ENCODE measurements at places on chromosomes 3 and 15.

- DNase-seq, result no peak
These were observed 5.5 kb upstream of the NR2E3 start for GRCh38 chr15:71804695-71805470.

GRCh38 chr3:140916603-140917002, 25.0 kb upstream of the SLC25A36 start:
- DNase-seq, result no peak

DNA sequence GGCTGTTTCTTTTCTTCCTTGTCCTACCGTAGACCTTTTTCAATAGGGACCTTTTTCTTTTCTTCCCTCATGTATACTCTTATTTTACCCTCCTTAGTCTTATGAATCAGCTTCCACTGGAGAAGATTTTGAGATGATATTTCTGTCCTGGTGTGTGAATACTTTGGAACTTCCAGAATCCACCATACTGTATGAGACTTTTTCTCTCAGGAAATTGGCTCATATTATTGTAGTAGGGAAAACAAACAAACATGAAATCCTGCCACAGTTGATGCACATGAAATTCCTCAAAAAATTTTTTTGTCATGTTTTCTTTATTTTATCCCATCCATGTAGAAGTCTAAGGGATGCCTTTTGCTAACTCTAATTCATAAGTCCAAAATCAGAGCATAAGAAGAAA, 289.3 kb upstream of the PLSCR5 start:
- DNase-seq, result no peak

GRCh38 chr3:195580744-195581443, 2.8 kb downstream of the APOD start:
- no peak for DNase-seq

- DNase-seq, result peak; percentile 58
These were observed 21.3 kb upstream of the GATM start for GRCh38 chr15:45399381-45400212.

DNA sequence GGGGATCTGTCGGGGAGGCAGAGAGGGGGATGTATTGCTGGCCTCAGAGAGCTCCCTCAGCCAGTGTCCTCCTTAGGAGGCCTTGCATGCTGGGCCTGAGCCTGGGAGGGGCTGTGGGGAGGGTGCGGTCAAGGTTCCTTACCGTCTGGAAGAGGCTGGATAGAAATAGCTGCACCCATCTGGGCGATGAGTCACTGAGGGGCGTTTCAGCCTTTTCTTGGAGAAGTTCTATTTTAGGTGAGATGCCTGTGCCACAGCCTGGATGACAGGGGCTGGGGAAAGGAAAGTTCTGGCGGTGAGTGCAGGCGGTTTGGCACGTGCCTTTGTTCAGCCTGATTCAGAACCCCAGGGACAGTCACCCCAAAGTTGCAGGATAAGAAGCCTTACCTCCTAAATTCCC, 35.7 kb upstream of the APEH start:
- no peak for DNase-seq

- no peak for DNase-seq
These were observed 42.4 kb downstream of the AMOTL2 start for GRCh38 chr3:134331811-134332199.

DNA sequence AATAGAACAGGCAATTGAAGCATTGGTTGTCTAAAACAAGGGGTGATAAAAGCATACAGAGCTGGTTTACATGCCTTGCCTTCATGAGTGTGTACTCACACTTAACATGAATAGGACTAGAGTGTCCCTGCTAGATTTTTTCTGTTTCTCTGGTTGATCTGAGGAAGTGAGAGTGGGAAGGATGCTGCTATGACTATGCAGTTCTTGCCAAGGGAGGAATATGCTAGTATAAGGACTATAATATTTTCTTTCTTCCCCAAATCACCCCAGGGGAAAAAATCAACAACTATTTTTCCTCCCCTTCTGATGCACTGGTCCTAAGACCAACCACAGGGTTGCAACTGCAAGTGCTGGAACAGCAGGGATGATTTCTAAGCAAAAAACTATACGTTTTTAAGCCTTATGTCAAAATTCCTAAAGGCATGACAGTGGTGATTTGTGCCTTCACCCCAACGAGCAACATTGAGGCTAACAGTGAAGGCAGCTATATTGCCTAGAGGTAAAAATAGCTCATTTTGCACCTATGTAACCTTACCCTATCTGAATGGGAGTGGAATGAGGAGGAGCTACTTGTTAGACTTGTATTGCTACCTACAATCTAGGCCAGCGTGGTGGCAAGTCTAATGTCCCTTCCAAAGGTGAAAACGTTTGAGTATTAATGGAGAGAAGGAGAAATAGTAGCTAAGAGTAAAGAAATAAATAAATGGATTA, 33.5 kb upstream of the USP8 start:
- DNase-seq, result no peak

DNA sequence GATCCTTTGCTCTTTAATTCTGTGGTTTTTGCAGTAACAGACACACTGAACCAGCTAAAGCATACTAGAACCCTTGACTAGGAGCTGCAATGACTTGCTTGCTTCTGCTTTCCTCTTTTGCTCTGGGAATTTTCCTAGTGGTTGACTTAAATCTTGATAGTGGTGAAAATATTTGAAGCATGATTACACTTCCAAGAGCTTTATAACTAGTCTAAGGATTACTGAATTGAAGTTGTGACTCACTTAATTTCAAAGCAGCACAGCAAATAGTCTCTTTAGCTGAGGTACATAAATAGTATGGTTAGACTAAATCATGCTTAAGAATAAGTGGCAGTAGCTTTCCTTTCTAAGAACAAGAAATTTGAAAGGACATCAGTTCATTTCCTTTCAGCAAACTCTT, 513.5 kb upstream of the GBE1 start:
- no peak for DNase-seq

DNA sequence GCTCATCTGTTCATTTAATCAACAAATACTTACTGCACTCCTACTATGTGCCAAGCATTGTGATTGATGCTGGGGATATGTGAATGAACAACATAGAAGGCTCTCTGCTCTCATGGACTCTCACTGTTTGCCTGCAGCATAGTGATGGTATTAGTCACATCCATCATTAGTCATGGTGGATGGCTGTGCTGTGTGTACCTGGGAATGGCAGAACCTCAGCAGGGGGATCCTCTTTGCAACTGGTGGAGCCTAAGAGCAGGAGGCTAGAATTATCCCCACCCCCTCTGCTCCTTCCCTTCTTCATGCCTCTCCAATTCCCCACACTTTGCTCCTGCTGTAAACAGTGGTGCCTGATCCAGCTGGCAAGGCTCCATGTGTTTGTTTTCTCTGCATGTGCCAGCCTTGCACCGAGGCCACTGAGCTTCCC, 20.5 kb downstream of the BOC start:
- DNase-seq, result no peak

DNA sequence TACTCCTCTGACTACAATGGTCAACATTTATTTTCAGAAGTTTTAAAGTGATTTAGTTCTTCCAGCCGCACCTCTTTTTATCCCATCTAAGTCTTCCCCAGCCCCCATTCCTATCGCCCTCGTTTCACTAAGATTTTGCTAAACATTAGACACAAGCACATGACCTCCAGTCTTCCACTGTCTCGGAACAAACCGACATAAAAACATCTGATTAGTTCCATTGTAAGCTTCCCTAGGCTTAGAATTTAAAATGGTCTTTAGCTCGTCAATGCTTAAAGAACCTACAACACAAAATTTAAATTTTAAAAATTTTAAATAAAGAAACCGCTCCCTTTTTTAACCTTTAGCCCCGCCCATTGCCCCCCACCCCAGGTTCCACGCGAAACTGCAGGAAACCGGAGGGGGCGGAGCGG, 284 bp upstream of the TSC22D2 start:
- DNase-seq, result no peak

GRCh38 chr3:190677001-190677400, 163.1 kb downstream of the IL1RAP start:
- DNase-seq, result no peak

DNA sequence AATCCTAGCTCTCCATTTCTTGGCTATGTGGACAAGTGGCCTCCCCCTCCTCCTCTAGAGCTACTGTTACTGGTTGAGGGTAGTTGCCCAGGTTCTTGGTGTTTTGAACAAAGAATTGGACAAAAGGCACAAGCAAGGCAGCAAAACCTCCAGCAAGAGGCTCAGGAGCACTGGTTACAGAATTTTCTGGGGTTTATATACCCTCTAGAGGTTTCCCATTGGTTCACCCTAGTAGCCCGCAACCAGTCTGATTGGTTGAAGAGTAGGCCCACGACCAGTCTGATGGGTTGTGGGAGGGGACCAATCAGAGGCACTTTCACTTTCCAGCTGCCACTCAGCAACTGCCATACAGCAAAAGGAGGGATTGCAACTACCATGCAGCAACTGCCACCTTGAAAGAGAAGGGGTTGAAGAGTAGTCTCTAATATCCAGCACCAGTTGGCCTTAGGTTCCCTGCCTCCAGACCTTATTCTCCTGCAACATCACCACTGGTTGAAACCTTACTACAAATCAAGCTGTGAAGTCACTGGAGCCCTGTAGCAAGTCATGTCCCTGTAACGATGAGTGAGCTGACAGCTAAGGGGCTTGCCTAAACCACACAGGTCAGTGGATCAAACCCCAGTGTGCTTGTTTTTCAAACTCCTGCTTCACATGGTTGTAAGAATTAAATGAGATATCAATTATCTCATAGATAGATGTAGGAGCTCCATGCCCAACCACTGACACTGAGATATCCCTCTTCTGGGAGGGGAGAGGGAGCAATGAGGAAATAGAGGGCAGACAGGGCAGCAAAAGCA, 2.9 kb upstream of the C15orf39 start:
- peak; percentile 58 for DNase-seq

DNA sequence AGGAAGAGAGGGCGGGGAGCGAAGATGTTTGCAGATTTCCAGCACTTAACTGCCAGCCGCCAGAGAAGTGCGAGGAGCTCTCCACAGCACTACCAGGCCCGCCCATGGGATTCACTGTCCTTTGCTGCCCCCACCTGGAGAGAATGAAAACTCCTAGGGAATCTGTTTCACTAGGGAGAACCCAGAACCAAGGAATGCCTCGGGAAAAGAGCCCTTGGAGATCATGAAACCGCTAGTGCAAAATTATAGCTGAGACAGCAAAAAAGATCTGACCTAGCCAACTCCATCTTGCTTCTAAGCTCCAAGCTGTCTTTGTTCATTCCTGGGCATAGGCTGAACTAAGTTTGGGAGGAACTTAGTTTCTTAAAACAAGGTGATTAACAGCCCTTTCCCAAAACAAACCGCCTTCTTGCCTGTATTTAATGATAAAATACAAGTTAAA, 82.6 kb upstream of the GCNT3 start:
- peak; percentile 32 for DNase-seq

DNA sequence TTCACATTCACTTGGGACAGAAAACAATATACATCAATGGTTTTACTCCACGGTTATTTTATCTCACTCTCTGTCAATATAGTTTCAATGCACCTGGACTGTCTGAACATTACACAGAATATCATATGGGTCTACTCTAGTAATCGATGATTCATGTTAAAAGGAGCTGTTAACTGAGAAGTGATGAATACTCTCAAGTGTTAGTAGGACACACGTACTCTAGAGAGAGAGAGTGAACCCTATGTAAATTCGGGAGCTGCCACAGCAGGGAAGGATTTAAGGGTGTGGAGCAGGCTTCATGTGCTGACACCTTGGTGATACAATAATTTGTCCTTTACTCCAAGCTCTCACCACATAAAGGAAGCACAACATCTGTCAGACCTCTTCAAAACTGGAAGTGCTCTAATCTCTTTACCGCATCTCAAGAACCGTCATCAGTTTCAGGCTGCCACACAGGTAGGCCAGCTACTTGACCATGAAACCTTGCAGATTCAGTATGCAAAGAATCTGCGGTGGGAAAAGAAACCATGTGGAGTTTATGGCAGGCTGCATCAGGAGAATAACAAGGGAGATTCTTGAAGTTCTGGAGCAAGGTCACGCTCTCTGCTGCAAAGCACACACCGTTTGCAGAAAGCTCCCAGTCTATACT, 199.2 kb upstream of the TMC3 start:
- no peak for DNase-seq

- DNase-seq, result no peak
These were observed 16.2 kb upstream of the CHD2 start for GRCh38 chr15:92883876-92884435.

DNA sequence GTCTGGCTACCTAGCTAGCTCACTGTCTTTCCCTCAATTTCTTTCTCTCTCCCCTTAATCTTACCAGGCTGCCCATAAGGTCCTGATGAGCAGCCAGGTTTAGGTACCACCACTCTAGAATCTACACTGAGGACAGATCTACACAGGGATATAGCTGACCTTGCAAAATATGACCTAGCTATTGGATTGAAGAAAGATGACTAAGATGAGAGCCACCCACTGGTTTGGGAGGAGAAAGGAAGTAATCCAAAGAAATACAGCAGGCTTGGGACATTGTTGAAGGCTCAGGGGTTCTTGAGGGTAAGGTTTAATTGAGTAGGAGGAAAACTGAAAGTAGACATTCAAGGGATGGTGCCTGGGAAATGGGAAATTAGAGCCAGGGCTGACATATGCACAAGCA, 142.0 kb upstream of the TMC3 start:
- no peak for DNase-seq

DNA sequence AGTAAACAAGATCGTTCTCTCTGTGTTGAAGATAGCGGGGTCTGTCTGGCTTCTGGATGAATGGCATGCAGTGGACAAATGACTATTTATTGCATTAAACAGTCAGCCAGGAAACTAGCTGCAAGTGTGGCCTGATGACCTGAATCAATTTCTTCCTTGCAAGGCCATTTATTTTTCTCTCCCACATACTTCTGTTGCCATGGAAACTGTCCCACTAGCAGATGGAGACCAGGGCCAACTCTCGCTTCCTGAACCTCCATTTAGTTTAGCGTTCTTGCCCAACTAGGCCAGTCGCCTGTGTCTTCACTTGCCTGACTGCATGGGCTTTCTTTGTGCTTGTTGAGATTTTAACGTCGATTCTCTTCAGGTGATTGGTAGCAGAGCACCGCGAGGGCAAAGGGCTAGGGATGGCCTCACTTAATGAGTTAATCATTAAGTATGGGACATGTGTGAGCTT, 27.6 kb downstream of the LMCD1 start:
- DNase-seq, result no peak

DNA sequence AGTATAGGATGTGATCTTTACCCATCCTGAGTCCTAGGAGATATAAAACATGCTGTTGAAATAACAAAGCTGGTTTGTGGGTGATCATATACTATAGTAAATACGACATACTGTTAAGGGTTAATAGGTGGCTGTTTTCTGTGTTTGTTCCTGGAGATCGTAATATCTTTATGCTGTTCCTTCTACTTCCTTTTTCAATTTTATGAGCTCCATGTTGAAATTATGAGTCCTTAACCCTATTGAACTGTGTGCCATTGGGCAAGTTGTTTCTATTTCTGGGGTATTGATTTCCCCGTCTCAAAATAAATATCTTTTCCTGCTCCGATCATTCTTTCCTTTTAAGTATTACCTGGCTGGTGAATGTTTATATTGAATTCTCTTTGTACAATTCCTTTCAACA, 115.1 kb downstream of the LPP start:
- DNase-seq, result no peak

All from CD8-positive, alpha-beta T cell (primary cell).